ENCODE measurements at places on chromosomes 3 and 15. TPM values are rescaled to one million over a fixed set of nuclear protein-coding genes. Genes with fewer than 3 reads are reported as not detected.

Gene CHD2
- total RNA-seq = 66.9 TPM

Gene OXTR
- 1.1 TPM for total RNA-seq

Gene CHL1
- 0.13 TPM for total RNA-seq

Gene NANOGP8
- 0.64 TPM for total RNA-seq

Gene CLDN1
- 2.2 TPM for total RNA-seq

Gene DTX3L
- 12.4 TPM for total RNA-seq

All from A375 (cell line).